ENCODE measurements at places on chromosomes 2 and 18.

- DNase-seq = no peak
Observed at GRCh38 chr2:118632921-118633320, 214.5 kb downstream of the EN1 start.

DNA sequence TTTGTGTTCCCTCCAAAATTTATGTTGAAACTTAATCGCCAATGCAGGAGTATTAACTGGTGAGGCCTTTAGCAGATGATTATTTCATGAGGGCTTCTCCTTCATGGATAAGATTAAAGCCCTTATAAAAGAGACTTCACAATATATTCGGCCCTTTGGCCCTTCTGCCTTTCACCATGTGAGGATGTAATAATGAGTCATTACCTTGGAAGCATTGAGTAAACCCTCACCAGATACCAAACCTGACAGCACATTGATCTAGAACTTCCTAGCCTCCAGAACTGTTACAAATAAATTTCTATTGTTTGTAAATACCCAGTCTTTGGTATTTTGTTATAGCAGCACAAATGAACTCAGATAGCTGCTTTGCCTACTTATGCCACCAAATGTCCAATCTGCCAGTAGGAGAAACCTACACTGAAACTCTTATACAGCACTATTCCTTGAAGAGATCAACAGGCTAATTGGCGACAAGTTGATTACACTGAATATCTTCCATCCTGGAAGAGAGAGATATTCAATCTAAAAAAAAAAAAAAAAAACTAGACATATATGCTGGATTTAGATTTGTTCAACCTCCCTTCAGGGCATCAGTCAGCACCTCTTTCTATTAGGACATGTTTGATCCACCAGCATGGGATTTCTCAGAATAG is 125.9 kb upstream of the COL5A2 start:
- no peak for DNase-seq

- DNase-seq = no peak
Observed at GRCh38 chr2:230879271-230879882, 14.6 kb downstream of the ITM2C start.

GRCh38 chr2:217527590-217528202 is 475.1 kb downstream of the TNS1 start:
- no peak for DNase-seq

DNA sequence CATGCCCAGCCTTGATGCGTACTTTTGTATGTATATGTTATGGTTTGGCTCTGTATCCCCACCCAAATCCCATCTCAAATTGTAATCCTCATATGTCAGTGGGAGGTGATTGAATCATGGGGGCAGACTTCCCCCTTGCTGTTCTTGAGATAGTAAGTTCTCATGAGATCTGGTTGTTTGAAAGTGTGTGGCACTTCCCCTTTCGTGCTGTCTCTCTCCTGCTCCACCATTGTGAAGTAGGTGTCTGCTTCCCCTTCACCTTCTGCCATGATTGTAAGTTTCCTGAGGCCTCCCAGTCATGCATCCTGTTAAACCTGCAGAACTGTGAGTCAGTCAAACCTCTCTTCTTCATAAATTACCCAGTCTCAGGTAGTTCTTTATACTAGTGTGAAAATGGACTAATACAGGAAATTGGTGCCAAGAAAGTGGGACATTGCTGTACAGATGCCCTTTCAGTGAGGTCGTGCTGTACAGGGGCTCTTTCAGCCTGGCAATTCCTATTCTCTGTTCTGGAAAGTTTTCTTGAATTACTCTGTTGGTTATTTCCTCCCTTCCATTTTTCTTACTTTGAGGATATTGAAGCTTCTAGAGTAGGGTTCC is 38.2 kb downstream of the KCMF1 start:
- no peak for DNase-seq

- DNase-seq = no peak
Observed at GRCh38 chr2:136131484-136131960, 13.6 kb upstream of the CXCR4 start.

GRCh38 chr18:31617031-31617717 is 25.5 kb downstream of the TTR start:
- no peak for DNase-seq

- no peak for DNase-seq
Observed at GRCh38 chr2:186542002-186542401, 47.9 kb upstream of the ITGAV start.

- DNase-seq = no peak
Observed at GRCh38 chr2:170923799-170924198, 5.3 kb upstream of the GORASP2 start.

DNA sequence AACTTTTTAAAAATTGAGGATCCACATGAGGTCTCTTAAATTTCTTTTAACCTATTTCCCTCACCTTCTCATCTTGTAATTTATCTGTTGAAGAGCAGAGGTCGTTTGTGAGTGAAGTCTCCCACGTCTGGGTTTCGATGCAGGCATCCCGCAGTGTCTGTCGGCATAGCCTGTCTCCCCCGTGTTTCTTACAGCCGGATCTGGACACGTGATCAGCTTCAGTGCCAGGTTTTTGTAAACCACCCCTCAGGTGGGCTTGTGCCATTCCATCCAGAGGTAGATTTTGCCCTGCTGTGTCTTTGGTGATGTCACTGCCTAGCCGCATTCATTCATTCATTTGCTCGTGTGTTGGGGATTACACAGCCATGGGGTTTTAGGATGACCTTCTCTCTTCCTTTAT is 16.2 kb downstream of the AQP12A start:
- DNase-seq = no peak

DNA sequence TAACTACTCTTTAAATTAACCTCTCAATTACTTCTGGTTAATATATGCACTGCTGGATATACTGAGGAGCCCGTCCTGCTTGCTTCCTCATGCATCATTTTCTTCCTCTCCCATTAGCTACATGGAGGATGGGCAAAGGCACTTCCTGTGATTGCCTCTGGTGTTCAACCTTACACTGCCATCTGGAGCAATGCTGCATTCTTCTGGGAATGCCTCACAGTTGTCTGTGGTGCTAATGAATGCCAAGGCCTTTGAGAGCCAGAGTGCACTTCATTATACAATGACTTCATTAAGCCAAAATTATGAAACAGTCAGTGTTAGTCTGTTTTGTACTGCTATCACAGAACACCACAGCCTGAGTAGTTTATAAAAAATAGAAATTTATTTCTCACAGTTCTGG is 134.8 kb upstream of the DOCK10 start:
- no peak for DNase-seq

DNA sequence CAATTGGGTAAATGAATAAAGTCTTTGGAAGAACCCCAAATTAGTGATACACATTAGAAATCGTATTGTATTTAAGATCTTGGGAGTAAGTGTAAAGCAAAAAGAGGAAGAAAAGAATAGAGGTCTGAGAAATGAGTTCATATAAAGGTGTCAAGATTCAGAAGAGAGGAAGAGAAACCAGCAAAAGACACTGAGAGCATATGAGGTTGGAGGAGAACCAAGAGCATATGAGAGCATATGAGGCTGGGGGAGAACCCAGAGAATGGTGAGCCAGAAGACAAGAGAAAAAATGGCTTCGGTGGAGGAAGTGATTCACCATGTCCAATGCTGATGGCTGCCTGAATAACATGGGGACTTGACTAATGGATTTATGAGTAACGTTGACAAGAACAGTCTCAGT is 620.1 kb upstream of the GCFC2 start:
- DNase-seq = no peak

DNA sequence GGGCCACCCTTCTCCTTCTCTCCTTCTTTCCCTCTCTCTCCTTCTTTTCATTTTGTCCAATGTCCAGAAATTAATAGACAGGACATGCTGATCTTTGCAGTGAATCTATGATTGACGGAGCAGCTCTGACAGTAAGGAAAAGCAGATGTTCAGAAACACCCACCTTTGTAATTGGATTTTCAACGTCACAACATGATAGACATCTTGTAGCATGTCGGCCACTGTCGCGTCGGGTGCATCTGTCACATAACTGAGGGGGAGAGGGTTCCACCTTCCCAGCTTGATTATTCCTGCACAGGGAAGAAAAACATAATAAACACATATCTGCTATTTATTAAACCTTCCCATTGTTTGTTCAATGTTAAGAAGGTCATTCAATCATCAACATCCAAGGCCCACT is 76.2 kb downstream of the SATB2 start:
- no peak for DNase-seq

GRCh38 chr2:12124790-12125189 is 378.4 kb downstream of the LPIN1 start:
- DNase-seq = no peak
